ENCODE measurements at places on chromosomes 2 and 18. TPM values are rescaled to one million over a fixed set of nuclear protein-coding genes. Genes with fewer than 3 reads are reported as not detected.

CTIF gene
- 28.8 TPM for total RNA-seq

RSAD2 gene
- 2.9 TPM for total RNA-seq

XDH gene
- 6.9 TPM for total RNA-seq

GRCh38 chr2:171909266-171909665 lies 13.0 kb upstream of the HAT1 start:
- DNase-seq, result no peak
- no peak overlapping the region for H3K4me3 ChIP-seq
- H3K27me3 ChIP-seq, result no peaks in the 10 kb centered on the region
- H3K36me3 ChIP-seq, result no peaks in the 10 kb centered on the region
- H3K27ac ChIP-seq, result no peak overlapping the region

GRCh38 chr2:215536510-215536909 lies 100.6 kb upstream of the FN1 start:
- DNase-seq, result no peak
- no peak overlapping the region for H3K4me3 ChIP-seq
- no peaks in the 10 kb centered on the region for H3K36me3 ChIP-seq
- no peaks in the 10 kb centered on the region for H3K4me1 ChIP-seq
- H3K27me3 ChIP-seq, result no peaks in the 10 kb centered on the region

- no peak overlapping the region for H3K4me3 ChIP-seq
- DNase-seq, result no peak
- H3K36me3 ChIP-seq, result no peaks in the 10 kb centered on the region
- no peaks in the 10 kb centered on the region for H3K27me3 ChIP-seq
- no peaks in the 10 kb centered on the region for H3K4me1 ChIP-seq
Observed at GRCh38 chr2:151882786-151883445, 54.7 kb upstream of the ARL5A start.

GRCh38 chr2:99112617-99113016 lies 28.9 kb upstream of the C2orf15 start:
- no peak overlapping the region for H3K27ac ChIP-seq
- DNase-seq, result no peak
- no peaks in the 10 kb centered on the region for H3K4me1 ChIP-seq
- no peaks in the 10 kb centered on the region for H3K36me3 ChIP-seq

- no peak overlapping the region for H3K4me3 ChIP-seq
- no peaks in the 10 kb centered on the region for H3K36me3 ChIP-seq
- DNase-seq, result no peak
- no peaks in the 10 kb centered on the region for H3K27me3 ChIP-seq
- H3K4me1 ChIP-seq, result no peaks in the 10 kb centered on the region
Observed at GRCh38 chr2:54271843-54272627, 16.0 kb upstream of the TSPYL6 start.

DNA sequence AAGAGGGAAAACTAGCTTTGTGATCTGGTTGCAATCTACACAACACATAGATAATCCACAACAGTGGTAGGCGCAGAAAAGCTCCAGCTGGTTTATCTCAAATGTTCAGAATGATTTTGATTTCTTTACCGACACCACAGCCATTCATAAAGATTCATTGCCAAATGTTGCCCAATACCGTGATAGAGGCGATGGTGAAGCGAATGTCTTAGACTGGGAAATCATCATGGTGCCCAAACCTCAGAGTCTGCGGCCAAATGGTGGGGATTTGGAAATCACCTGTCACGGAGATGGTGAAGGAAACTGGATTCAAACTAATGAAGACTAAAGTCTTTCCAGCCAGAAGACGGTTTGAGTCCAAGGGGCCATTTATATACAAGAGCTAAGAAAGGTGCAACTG lies 48.5 kb upstream of the CCDC150 start:
- no peak overlapping the region for H3K4me3 ChIP-seq
- no peak for DNase-seq
- H3K4me1 ChIP-seq, result no peaks in the 10 kb centered on the region

DNA sequence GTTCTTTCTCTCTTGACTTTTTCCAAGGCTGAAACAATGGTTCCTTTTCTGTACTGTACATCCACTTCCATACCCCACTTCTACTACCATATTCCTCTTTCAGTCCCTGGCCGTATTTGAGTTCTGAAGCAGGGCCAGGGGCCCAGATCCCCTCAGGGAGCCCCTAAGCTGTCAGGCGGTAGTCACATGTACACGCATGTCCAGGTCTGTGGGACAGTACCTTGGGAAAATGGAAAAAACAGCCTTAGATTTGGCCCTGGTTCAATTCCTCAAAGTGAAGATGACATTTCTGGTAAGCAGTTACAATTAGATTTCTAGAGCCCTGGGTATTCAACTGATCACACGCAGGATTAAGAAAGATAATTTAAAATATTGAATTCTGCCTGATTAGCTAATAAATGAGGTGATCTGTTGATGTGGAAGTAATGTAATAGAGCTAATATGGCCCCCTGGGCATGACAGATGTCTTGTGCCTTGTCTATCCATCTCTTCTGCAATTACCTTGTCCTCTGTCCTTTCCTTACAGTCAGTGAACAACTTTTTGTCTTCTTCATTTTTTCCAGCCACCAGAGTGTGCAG lies 44.4 kb downstream of the MRPL33 start:
- H3K27me3 ChIP-seq, result no peaks in the 10 kb centered on the region
- H3K27ac ChIP-seq, result no peak overlapping the region
- no peak for DNase-seq
- H3K4me1 ChIP-seq, result no peaks in the 10 kb centered on the region
- no peak overlapping the region for H3K4me3 ChIP-seq

DNA sequence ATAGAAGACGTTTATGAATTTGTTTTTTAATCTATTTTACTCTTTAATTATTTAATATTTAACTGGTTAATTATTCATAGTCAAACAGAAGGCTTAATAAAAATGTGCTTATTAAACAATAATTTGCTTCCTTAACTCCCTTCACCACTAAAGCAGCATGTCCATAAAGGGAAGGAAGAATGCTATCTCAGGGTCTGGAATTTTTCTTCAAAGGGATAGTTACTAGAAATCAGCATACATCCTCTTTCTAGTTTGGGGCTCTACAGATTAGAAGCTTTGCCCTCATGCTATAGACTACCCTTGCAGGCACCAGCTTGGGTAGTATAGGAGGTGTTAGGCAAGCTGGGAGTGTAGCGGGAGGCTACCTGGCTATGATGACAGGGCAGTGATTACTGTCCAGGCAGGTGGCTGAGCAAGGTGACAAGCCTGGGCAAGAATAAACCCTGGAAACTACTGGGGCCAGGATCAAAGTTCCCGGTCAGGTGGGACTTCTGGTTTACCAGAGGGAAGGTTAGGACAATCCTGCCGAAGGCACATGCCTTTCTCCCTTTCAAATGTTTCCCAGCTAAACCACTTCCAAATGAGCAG lies 276.0 kb upstream of the REV1 start:
- H3K4me3 ChIP-seq, result no peak overlapping the region
- no peaks in the 10 kb centered on the region for H3K27me3 ChIP-seq
- no peaks in the 10 kb centered on the region for H3K36me3 ChIP-seq
- no peak for DNase-seq

GRCh38 chr2:238096311-238097011 lies 3.7 kb upstream of the ESPNL start:
- no peaks in the 10 kb centered on the region for H3K36me3 ChIP-seq
- H3K27ac ChIP-seq, result no peak overlapping the region

GRCh38 chr2:165371356-165371755 lies 98.1 kb upstream of the CSRNP3 start:
- H3K4me1 ChIP-seq, result no peaks in the 10 kb centered on the region
- H3K27me3 ChIP-seq, result no peaks in the 10 kb centered on the region
- no peak overlapping the region for H3K4me3 ChIP-seq
- no peaks in the 10 kb centered on the region for H3K36me3 ChIP-seq
- no peak for DNase-seq
